ENCODE measurements at places on chromosomes 12 and 14.

DNA sequence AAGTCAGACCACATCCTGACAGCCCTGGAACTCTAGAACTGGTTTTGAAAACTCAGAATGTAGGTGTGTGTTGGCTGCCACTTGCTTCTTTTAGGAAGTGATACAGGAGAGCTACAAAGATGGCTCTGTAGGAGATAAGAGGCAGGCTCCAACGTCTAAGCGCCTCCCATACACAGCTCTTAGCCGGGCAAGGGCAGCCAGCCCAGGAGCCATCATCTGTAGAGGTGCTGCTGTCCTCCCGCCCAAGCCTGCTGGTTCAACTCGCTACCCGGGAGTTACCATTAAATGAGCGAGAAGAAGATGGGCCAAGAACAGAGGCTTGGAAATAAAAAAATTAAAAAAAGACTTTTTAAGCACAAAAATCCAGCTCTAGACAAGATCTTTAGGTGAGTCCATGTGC, 61.2 kb upstream of the DIO3 start:
- no peak for DNase-seq

DNA sequence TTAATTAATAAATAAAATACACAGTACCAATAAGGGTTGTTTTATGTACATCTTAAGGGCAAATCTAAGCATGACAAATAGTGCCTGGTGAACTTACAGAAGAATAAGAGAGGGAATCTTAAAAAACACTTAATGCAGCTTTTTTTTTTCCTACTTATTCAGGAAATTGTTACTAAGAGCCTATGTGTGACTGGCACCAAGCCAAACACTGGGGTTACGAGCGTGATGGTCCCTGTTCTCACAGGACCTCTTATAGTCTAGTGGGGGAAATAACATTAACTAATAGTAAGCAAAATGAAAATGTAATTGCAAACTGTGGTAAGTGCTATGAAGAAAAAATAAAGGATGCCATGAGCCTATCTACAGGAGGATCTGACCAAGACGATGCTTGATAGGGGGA, 53.6 kb downstream of the RTN1 start:
- no peak for DNase-seq

- no peak for DNase-seq
These were observed 1.9 kb downstream of the PCNX4 start for GRCh38 chr14:60093606-60094005.

GRCh38 chr12:125533434-125534029, 468.3 kb downstream of the AACS start:
- DNase-seq, result no peak

DNA sequence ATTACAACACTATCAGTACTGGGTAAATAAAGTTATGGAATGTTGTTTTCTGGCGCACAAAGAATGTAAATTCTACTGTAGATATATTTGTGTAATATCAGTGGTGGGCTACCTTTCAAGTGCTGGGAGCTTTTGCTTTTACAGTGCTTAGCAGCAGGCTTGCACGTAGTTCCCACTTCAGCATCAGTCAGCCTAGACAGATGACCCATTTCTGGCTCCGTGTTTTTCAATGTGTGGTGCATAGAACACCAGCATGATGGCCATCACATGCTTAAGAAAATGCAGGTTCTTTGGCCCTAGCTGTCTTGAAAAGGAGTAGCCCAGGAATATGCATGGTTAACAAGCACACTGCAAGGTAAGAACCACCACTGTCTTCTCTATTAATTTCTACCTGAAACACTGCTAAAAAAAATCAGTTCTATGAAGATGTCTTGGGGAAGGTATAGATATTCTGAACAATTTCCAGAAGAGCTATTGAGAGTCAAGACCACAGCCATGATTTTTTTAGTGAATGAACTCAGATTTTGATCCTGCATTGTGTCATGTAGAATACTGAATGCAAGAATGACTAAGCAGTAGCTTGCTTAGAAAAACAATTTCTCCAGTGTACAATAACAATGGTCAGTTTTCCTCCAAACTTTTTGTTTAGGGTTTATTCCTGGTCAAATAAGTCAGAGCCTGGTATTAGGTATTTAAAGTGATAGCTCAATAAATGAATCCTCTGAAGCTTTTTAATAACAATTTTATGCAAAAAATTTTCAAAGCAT, 195.7 kb downstream of the AKAP6 start:
- DNase-seq, result no peak

- DNase-seq, result no peak
These were observed 644.4 kb upstream of the MIS18BP1 start for GRCh38 chr14:45897439-45897838.

- DNase-seq, result no peak
These were observed 18.6 kb downstream of the JAG2 start for GRCh38 chr14:105150026-105150367.

DNA sequence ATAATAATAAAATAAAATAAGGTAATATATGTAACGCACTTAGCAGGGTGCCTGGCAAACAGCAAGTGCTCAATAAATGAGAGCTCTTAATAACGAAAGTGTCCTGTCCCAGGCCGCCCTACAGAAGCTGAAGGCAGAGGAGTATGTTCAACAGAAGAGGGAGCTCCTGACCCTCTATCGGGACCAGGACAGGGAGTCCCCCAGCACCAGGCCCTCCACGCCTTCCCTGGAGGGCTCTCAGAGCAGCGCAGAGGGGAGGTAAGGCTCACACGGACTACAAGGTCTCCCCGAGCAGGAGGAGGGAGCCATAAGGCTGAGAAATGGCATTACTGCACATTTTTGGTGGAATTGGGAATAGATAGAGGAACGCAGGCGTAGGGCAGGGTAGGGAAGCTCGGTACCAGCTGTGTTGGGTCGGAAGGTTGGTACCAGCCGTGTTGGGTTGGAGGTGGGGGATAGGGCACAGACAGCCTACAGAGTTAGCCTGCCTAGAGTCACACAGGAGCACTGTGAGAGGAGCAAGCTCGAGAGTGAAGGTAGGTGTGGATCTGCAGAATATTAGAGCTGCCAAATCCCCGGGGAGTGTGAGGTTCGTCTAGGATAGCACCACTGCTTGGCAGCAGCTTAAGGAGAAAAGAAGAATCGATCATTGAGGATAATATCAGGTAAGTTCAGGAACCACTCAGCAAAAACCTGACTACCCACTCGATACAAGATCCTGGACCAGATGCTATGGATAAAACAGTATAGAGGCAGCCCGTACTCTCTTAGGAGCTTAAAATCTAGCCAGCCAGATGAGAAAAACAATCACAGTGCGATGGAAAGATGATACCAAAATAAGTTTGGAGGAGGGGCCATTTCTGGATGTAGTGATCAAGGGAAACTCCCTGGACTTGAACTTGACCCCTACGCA, 15.3 kb downstream of the TNFRSF1A start:
- DNase-seq, result no peak

DNA sequence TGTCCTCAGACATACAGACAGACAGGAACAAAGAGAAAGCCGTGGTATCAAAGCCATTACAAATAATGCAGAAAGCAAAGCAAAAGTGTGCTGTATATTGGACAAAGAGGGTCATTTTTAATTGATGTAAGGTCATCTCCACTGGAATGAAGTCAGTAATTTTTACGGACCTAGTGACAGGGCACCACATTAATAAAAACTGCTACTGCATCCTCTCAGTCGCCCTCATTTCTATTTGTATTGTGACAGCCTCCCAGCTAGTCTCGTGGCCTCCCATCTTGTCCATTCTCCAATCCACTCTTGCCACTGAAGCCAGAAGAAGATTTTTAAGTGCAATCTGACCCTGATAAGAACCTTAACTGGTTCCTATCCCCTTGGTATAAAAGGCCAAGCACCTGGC, 132.4 kb downstream of the NUAK1 start:
- DNase-seq, result no peak

DNA sequence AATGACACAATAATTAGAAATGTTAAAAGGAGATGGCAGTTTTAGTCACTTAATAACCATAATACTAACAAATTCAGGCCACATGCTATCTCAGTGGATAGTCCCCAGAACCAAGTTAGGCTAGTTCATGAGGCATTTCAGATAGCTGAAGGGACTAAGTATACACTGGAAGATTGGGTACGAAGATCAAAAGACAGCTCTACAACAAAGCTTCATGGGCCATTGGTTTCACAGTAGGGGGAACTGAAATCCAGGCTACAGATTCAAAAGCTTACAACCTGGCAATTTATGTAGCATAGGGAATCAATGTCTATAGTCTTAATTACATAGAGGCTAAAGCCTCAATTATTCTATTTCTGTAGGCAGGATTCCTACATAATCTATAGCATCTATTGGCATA, 343.0 kb downstream of the RGS6 start:
- no peak for DNase-seq

- no peak for DNase-seq
These were observed 42.3 kb upstream of the GLIPR1 start for GRCh38 chr12:75438059-75438754.

DNA sequence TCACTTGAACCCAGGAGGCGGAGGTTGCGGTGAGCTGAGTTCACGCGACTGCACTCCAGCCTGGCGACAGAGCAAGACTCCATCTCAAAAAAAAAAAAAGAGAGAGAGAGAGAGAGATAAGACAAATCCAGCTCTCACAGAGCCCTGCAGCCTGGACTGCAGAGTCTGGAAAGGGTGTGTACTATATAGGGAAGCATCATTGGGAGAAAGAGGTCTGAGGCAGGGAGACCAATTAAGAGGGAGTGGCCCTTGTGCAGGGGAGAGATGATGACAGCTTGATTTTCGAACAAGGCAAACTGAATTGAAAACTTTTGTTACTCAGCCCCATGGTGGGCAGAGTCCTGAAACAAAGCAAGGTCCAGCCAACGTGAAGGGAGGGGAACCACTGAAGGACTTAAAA, 116.2 kb downstream of the CCDC60 start:
- DNase-seq, result no peak

GRCh38 chr12:120402217-120402616, 33.3 kb upstream of the MSI1 start:
- no peak for DNase-seq

DNA sequence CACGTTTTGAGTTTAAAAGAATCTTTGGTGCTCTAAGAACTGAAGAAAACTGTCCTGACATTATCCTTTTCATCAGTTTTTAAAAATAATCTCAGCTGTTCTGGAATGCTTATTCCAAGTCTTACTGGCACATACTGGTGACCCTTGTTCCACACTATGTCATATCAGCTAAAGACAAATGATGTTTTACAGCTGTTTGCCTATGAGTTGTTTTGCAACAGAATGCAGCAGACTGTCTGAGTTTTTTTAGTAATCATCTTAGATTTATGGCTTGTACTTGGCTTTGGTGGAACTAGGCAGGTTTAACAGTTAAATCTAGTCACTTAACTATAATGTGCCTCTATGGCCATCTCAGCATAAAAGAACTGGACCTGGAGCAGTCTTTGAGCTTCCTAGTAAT, 91.6 kb upstream of the GRIN2B start:
- DNase-seq, result no peak

DNA sequence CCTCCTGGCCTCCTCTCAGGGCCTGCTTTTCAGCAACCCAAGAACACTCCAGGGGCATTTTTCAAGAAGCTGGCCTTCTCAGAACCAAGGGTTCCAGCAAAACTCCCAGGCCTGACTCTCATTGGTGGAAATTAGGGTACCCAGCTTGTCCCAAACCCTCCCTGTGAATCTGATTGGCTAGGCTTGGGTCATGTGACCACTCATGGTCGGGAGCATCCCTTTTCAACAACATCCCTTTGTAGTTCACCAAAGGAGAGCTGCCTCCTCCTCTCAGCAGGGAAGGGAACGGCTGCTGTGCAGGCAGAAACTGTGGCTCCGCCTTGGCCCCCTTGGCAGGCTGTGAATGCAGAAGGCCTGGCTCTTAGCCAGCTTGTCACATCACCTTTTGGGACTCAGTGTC, 94.5 kb downstream of the AACS start:
- no peak for DNase-seq

- no peak for DNase-seq
These were observed 26.7 kb upstream of the RIN3 start for GRCh38 chr14:92486881-92487280.

DNA sequence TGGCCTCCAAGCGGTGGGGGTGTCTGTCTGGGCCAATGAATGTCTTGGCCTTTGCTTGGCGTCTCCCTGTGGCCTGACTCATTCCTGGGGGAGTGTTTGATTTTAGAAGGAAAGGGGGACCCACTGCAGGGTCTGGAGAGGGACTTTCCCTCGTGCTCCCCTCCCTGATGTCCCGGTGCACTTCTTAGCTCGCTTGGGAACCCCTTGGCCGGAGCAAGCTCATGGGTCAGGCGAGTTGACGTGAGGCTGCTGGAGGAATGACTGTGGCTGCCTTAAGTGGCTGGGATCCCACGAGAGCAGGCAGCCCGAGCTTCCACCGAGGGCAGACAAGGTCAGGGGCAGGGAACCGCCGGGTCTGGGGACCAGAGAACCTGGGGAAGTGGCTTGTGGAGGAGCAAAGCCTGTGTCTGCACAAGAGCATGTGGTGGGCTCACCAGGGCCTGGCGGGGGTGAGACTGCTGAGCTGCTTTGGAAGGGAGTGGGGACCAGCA, 218.4 kb upstream of the C14orf180 start:
- DNase-seq, result no peak

DNA sequence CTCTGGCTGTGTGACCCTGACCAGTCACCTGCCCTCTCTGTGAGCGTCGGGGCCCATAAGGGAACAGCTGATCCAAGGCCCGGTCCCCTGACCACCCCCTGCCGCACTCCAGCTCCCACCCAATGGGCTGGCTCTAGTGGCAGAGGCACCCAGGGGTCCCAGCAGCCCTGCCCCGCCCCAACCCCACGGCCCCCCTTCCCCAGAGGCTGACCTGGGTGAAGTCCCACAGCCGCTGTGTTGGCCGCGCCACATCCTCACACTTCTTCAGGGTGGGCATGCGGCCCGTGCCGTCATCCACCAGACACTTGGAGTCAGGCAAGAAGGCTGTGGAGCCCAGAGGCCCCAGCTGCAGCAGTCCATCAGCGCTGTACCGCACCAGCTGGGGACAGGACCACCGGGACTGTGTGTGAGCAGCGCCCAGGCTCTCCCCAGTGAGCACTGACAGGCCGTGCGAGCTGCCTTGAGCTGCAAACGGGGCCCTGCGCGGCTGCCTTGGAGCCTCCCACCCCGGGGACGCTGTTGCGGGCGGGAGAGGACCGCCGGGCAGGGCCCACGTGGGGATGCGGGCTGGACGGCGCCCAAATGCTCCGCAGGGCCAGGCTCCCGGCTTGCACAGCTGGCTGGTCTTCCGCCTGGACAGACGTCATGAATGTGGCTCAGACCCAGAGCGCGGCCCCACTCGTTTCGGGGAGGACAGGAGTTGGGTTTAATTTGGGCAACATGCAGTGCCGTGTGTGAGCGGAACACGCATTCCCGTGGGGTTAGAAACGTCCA, 53.5 kb downstream of the NOC4L start:
- DNase-seq, result no peak

DNA sequence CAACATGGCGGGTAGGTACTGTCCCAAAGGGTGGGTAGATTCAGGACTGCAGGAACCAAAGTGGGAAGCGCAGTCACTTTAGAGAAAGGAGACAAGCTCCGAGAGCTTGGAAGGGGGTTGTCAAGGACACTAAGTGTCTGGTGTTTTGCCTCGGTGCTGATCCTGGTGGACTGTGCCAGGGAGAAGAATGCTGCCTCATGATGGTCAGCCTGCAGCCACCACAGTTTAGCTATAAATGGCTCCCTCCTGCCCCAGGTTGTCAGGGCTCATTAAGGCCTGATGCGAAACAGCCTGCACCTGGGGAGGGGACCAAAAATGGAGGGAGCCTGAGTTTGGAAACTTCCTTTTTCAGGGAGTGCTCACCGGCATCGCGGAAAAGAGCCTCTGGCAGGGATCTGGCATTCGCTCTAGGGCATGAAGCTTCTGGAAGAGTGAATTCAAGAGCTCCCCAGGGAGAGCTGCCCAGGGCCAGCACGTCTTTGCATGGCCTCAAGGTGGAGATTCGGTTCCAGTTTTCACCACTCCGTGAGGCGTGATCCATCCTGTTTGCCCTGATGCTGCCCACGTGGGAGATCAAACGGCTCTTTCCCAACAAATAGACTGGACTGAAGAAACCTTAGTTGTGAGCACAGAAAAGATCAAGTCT, 164.0 kb downstream of the FOXN3 start:
- no peak for DNase-seq

- no peak for DNase-seq
These were observed 313.9 kb downstream of the PCNX1 start for GRCh38 chr14:71221119-71221518.
